Central memory CD8-positive, alpha-beta T cell (primary cell): ENCODE measurements at places on chromosomes 3 and 15.

DNA sequence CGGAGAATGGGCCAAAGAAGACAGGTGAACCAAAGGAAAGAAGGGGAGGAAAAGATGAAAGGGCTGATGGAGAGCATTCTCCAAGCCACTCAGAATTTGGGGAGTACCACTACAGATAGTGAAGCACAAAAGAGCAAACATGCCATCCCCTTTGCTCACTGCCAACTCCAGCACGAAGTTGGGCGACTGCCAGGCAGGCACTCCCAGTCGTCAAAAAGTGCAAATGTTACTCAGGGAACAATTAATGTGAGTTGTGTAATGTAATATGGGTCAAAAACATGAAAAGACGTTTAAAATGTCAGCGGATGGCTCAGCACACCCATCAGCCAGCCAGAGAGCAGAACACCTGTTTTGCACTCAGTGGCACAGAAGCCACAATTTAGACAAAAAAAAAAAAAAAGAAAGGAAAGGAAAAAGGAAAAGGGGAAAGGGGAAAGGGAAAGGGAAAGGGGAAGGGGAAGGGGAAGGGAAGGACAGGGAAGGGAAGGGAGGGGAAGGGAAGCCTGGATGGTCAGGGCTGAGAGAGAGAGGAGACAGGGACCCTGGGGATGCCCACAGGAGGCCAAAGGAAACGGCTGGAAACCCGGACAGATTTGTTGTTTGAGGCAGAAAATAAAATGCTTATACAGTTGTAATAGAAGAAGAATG lies 82.7 kb downstream of the COL8A1 start:
- no peaks in the 10 kb centered on the region for H3K27me3 ChIP-seq
- no peak overlapping the region for H3K27ac ChIP-seq
- no peaks in the 10 kb centered on the region for H3K36me3 ChIP-seq
- no peak for DNase-seq
- H3K4me1 ChIP-seq, result no peaks in the 10 kb centered on the region

- peaks cover 16% of the 10 kb centered on the region for H3K36me3 ChIP-seq
- H3K4me3 ChIP-seq, result peak overlapping the region; percentile 98
- H3K27ac ChIP-seq, result peak overlapping the region; percentile 96
- peak; percentile 39 for DNase-seq
These were observed 815 bp downstream of the ULK4 start for GRCh38 chr3:41960826-41961750.

DNA sequence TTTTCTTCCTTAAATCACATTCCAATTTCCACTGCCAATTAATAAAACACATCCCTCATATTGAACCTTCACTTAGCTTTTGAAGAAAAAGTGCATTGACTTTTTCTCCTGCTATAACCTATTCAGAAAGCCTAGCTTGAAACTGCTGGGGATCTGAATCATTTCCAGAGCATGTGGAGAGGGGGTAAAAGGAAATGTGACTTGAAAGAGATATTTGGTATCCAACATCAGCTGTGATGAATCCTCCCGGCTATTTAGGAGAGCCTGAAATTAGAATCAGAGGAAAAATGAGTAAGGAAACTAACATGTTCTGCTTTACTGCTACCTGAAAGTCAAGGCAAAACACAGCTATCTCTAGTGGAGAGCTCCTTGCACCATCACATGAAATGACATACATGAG lies 2.6 kb upstream of the GNB5 start:
- H3K36me3 ChIP-seq, result no peaks in the 10 kb centered on the region
- H3K27me3 ChIP-seq, result no peaks in the 10 kb centered on the region
- H3K4me3 ChIP-seq, result no peak overlapping the region
- no peak for DNase-seq

GRCh38 chr3:4644951-4645350 lies 151.8 kb downstream of the ITPR1 start:
- no peak for DNase-seq
- H3K27ac ChIP-seq, result peak overlapping the region; percentile 61
- peaks cover 31% of the 10 kb centered on the region for H3K36me3 ChIP-seq

- no peak overlapping the region for H3K4me3 ChIP-seq
- peaks cover 6% of the 10 kb centered on the region for H3K36me3 ChIP-seq
- H3K4me1 ChIP-seq, result peaks cover 11% of the 10 kb centered on the region
- H3K27ac ChIP-seq, result no peak overlapping the region
These were observed 13.3 kb downstream of the RPSA start for GRCh38 chr3:39419742-39420315.

- no peaks in the 10 kb centered on the region for H3K36me3 ChIP-seq
- DNase-seq, result no peak
- no peak overlapping the region for H3K27ac ChIP-seq
- no peaks in the 10 kb centered on the region for H3K27me3 ChIP-seq
- H3K4me3 ChIP-seq, result no peak overlapping the region
- H3K4me1 ChIP-seq, result no peaks in the 10 kb centered on the region
These were observed 31.7 kb downstream of the POC1A start for GRCh38 chr3:52122491-52122890.

GRCh38 chr3:52028572-52028971 lies 27.8 kb downstream of the DUSP7 start:
- DNase-seq, result no peak
- H3K27me3 ChIP-seq, result no peaks in the 10 kb centered on the region
- no peak overlapping the region for H3K27ac ChIP-seq

- H3K27me3 ChIP-seq, result peaks cover 83% of the 10 kb centered on the region
- H3K4me3 ChIP-seq, result peak overlapping the region; percentile 52
- no peak overlapping the region for H3K27ac ChIP-seq
- no peak for DNase-seq
- H3K4me1 ChIP-seq, result no peaks in the 10 kb centered on the region
These were observed 45.6 kb upstream of the SYNM start for GRCh38 chr15:99059010-99059981.

- no peaks in the 10 kb centered on the region for H3K27me3 ChIP-seq
- no peak overlapping the region for H3K4me3 ChIP-seq
- no peak for DNase-seq
- H3K4me1 ChIP-seq, result no peaks in the 10 kb centered on the region
- no peak overlapping the region for H3K27ac ChIP-seq
- H3K36me3 ChIP-seq, result no peaks in the 10 kb centered on the region
These were observed 107.4 kb downstream of the PEAK1 start for GRCh38 chr15:77312523-77312922.

GRCh38 chr3:66419036-66419435 lies 81.8 kb downstream of the LRIG1 start:
- H3K4me3 ChIP-seq, result no peak overlapping the region
- peaks cover 13% of the 10 kb centered on the region for H3K36me3 ChIP-seq

DNA sequence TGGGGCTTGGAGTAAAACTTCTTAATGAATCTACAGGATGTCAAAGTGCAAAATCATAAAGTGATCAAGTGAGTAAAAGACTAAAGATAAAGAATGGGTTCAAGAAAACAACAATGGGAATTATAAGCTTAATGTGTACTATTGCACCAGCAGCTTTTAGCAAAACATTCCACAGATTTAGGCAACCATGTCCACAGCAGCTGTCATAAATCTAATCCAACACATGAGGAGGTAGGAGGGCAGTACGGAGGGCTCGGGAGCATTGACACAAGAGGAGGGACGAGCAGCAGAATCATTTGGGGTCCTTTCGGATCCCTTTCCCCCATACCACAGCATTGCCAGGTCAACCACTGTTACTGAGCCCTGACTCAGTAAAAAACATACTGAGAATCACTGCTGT lies 464.3 kb upstream of the WNT5A start:
- H3K27ac ChIP-seq, result no peak overlapping the region
- no peak overlapping the region for H3K4me3 ChIP-seq
- H3K36me3 ChIP-seq, result no peaks in the 10 kb centered on the region
- H3K27me3 ChIP-seq, result no peaks in the 10 kb centered on the region
- DNase-seq, result no peak
- H3K4me1 ChIP-seq, result no peaks in the 10 kb centered on the region

DNA sequence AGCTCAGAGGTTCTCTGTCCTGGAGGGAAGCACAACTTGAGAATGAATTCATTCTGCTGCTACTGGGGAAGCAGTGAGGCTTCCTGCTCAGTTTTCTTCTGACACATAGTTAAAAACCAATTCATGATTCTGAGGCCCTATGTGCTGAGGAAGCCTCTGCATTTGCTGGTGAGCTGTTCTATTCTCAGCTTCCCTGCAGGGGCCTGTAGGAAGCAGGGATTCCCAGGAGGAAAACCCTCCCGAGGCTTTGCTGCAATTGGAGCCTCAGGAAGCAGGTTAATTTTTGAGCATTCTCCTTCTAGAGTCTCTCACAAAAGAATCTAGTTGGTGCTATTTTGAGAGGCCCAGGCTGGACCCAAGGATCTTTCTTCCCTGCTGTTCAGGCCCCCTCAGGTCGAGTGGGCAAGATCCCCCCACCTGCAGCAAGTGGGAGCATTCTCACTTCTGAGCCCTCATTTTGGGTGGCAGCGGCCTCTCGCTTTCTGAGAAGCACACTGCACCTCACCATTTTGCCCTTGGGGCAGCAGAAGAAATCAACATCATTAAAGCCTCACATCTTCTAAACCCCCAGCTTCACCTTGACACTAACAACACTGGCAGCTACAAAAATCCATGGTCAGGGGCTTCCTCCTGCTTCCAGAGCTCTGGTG lies 197.5 kb upstream of the TSC22D2 start:
- H3K4me1 ChIP-seq, result no peaks in the 10 kb centered on the region
- H3K4me3 ChIP-seq, result no peak overlapping the region
- H3K36me3 ChIP-seq, result no peaks in the 10 kb centered on the region
- peaks cover 56% of the 10 kb centered on the region for H3K27me3 ChIP-seq
- H3K27ac ChIP-seq, result no peak overlapping the region

DNA sequence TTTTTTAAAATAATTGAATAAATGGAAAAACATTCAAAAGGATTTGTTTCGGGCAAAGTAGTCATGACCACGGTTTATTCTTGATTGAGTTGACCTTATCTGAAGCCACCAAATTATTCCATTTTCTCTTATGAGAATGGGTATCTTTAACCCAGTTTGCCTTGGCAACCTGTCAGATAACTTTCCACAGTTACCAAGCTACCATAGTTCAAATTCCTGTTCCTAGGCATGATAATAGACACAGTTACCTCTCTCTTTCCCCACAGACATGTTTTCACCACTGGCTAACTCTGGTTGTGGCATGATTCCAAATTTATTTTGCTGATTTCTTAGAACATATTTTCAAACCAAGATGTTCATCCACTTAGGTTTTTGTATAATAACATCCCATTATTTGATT lies 84.9 kb downstream of the NECTIN3 start:
- H3K4me3 ChIP-seq, result no peak overlapping the region
- H3K27ac ChIP-seq, result no peak overlapping the region
- no peaks in the 10 kb centered on the region for H3K4me1 ChIP-seq
- DNase-seq, result no peak

- DNase-seq, result no peak
- peaks cover 41% of the 10 kb centered on the region for H3K4me1 ChIP-seq
- H3K27me3 ChIP-seq, result no peaks in the 10 kb centered on the region
- no peak overlapping the region for H3K27ac ChIP-seq
- peaks cover 3% of the 10 kb centered on the region for H3K36me3 ChIP-seq
- H3K4me3 ChIP-seq, result no peak overlapping the region
These were observed 54.7 kb upstream of the TRAK1 start for GRCh38 chr3:42036483-42036823.

DNA sequence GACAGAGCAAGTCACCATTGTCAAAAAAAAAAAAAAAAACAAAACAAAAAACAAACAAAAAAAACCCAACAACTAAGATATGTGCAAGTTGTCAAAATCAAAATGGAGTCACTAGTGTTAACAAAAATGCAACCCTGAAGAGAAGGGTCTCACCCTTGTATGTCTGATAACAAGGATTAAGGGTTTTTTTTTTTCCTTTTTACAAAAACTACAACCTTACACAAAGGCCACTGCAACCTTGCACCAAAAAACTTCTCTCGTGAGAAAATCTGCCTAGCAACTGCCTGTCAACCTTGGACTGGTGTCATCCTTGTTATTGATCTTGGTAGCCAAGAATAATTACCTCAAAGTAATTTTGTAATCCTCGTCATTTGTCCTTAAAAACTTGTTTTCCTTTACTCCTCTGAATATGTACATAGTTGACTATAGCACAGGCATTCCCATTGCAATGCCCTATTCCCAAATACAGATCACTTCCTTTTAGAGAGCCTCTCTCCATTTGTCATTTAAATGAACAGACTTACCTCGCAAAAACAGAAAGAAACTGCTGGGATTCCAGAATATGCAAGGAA lies 24.0 kb downstream of the TFRC start:
- no peak for DNase-seq
- H3K4me3 ChIP-seq, result no peak overlapping the region
- no peaks in the 10 kb centered on the region for H3K4me1 ChIP-seq
- no peak overlapping the region for H3K27ac ChIP-seq
- peaks cover 89% of the 10 kb centered on the region for H3K36me3 ChIP-seq
- H3K27me3 ChIP-seq, result no peaks in the 10 kb centered on the region

DNA sequence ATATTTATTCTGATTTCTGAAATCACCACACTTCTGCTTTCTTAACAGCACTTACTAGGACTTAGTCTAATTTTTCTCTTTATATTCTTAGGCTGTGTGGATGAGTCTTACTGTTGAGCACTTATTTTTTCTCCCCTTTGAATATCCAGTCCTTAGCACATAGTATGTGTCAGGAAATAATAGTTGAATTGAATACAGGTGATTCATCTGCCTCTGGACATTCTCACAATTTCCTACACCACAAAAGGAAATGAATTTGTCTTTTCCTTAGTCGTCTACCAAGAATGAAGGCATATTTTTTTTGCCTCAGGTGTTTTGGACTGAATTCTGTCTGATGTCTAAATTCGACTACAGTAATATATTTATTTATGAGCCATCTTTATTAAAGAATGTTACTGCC lies 204.2 kb downstream of the GHSR start:
- H3K27ac ChIP-seq, result no peak overlapping the region
- H3K4me1 ChIP-seq, result peaks cover 11% of the 10 kb centered on the region
- DNase-seq, result no peak
- no peak overlapping the region for H3K4me3 ChIP-seq
- no peaks in the 10 kb centered on the region for H3K27me3 ChIP-seq

DNA sequence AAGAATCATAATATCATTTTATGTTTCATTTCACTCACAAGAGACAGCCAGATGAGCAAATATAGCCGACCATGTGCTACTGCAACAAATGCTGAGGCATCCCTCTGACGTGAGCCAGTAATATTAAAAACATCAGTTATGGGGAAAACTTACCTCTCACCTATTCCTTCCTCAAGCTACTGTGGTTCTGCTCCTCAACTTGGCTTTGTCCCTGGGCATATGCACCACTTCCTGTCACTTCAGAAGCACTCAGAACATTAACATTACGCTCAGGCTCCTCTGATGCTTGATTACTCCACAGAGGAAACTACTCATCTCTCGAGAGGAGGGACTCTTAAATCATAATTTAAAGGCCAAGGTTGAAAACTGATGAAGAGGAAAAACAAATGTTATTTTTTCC lies 457.0 kb upstream of the ALCAM start:
- H3K4me1 ChIP-seq, result no peaks in the 10 kb centered on the region
- no peak for DNase-seq
- H3K27me3 ChIP-seq, result no peaks in the 10 kb centered on the region
- H3K36me3 ChIP-seq, result no peaks in the 10 kb centered on the region
- no peak overlapping the region for H3K27ac ChIP-seq

DNA sequence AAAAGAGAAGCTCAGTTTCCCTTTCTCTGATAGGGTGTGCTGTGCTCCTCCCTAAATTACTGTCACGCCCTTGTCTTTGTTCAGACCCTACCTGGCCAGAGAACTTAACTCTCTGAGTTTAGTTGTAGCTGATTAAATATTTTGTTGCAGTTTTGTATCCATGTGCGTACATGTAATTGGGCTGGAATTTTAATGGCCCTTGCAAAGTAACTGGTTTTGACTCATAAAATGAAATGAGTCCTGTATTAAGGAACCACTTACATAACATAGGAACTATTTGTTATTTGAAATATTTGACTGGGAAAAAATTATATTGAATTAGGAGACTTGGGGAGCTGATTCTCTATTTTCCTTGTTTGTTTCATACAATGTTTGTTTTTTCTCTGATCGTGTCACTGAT lies 80.2 kb downstream of the LRRK1 start:
- H3K4me1 ChIP-seq, result no peaks in the 10 kb centered on the region
- no peak overlapping the region for H3K4me3 ChIP-seq
- H3K36me3 ChIP-seq, result peaks cover 6% of the 10 kb centered on the region
- H3K27ac ChIP-seq, result no peak overlapping the region
